ENCODE measurements at places on chromosomes 7 and 10.

GRCh38 chr10:72782649-72783330 is 90.8 kb downstream of the MCU start:
- no peak for DNase-seq

- DNase-seq: no peak
Observed at GRCh38 chr10:90227217-90227656, 525.8 kb downstream of the KIF20B start.

DNA sequence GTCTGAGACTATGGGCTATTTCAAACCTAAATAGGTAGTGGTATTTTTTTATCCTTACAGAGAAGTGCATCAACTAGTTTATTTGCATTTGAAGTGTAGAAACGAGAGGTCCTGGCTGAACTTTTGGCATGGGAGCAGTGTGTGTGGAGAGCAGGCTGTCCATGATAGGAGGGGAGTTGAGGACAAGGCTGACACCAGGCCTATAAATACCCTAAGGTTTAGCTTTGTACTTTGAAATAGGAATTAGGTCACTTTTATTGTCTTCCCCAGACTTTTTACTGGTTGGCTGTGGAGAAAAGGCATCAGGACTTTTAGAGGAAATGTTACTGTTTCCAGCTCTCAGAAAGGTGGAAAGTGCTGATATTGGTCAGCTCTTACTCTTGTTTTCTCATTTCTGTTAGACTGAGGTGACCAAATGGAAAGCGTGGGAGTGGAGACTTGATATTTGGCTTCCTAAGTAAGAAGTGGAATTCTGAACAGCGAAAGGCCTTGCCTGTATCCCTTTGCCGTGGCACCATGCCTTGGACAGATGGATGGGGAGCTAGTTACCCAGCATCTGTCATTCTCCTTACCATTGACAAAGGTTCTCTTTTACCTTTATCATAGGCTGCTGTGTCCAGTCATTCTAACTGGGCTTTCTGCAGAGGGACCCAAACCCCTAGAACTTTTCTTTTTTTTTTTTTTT is 46.0 kb downstream of the GBF1 start:
- no peak for DNase-seq

DNA sequence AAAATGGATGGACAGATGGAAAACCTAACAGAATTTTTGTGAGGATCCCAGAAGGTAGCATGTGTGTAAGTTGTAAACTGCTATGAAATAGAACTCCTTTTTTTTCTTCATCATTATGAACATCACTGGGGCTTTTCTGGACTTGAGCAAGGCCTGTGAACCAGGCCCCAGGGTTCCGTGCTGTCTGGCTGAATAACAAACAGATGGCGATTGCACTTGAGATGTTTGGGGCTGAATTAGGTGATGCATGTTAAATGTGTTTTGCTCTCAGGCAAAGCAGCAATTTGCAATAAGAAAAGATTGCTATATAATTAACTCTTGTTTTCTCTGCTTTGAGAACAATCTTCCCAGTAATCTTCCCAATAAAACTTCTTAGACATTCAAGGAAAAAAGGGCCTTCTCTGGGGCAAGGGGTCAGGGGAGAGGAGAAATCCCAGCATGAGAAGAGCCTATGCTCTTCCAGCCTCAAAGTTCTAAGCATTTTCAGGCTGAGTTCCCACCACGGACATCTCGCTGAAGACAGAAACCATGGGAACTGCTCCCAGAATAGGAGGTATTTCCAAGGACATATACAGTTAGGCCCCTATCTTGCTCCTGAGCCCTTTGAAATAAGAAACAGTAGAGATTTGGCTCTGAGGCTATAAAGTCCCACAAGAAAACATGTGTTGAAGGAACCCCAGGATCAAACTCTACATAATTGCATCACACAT is 98.7 kb downstream of the ITIH5 start:
- DNase-seq: no peak

GRCh38 chr7:69373171-69374043 is 224.9 kb upstream of the AUTS2 start:
- DNase-seq: no peak
